ENCODE measurements at places on chromosomes 5 and 9.

DNA sequence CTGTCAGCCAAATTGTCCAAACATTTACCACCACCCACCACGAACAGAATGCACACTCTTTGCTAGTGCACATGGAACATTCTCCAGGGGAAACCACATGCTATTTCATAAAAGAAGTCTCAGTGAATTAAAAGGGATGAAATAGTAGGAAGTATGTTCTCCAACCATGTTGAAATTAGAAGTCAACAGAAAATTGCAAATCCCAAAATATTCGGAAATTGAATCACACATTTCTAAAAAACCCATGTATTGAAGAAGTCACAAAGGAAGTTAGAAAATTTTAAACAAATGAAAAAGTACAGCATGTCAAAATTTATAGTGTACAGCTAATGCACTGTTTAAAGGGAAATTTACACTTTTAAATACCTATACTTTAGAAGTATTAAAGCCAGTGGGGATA is 50.8 kb downstream of the TGFBR1 start:
- DNase-seq, result no peak

DNA sequence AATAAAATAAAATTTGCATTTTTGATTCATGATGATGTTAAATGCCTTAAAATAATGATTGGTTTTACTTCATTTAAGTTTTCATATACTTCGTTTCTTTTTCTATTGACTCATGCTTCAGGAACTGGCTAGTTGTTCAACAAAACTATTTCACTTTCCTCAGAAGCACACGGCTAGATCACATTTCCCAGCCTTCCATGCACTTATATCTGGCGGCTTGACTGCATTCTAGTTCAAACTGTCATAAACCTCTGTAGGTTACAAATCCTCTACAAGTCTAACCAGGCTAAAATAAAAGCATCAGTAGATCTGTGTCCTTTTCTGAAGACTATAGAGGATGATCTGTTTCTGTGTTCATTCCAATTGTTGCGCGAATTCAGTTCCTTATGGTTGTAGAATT is 46.3 kb upstream of the CNTLN start:
- DNase-seq, result no peak

GRCh38 chr5:129689045-129689444 is 58.8 kb upstream of the MINAR2 start:
- DNase-seq, result no peak

DNA sequence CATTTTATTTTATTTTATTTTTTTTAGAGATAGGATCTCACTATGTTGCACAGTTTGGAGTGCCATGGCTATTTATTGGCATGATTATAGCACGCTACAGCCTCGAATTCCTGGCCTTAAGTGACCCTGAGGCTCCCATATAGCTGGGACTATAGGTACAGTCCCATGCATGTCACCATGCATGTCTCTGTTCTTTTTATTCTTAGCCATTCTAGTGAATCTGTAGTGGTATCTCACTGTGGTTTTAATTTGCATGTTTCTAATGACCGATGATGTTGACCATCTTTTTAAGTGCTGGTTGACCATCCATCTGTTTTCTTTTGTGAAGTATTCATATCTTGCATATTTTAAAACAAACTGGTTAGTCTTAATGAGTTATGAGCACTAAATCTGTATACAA is 76.1 kb downstream of the SLC44A1 start:
- no peak for DNase-seq

DNA sequence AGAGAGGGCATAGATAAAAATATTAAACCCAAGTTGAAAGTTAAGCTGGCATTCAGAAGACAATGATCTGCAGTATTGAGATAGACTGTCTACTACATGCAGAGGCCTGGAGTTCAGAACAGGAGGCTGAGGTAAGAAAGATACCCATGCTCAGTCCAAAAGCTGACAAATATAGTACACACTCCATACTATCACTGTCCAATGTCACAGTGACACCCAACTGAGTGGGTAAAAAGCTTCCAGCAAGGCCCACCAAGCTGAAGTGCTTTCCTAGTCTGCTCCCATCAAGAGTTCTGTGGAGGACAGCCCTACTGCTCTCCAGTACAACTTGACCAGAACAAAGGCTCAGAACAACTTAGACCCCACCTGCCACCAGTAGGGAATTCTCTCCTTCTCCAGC is 124.9 kb downstream of the SLC12A2 start:
- no peak for DNase-seq

GRCh38 chr5:97545886-97546535 is 363.0 kb upstream of the RIOK2 start:
- DNase-seq, result no peak

DNA sequence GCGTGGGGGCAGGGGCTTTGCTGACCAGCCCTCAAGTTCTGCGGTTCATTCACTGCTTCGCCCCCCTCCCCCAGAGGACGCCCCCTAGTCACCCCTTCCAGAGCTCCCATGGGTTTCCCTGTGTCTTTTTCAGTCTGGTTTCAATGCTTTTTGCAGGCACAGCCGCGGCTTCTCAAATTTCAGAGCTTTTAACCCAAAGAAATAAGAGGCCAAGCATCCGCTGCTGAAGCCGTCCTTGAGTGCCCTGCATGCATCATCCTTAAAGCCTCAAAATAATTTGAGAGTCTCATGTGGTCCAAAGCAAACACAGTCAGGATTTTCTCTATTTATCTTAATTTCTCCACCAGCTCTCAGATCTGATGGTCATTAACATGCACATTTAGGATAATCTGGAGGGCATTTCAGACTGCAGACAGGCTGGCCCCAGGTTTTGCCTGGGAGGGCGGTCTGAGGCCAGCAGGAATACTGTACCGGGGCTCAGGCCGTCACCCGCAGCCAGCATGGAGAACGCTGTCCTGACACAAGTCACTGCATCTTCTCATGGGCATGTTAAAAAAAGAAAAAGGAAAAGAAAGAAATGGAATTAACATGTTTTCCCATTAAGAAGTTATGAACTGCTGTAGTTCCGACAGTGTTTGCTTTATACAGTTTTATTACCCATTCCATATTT is 420.8 kb upstream of the IRX4 start:
- DNase-seq, result no peak

DNA sequence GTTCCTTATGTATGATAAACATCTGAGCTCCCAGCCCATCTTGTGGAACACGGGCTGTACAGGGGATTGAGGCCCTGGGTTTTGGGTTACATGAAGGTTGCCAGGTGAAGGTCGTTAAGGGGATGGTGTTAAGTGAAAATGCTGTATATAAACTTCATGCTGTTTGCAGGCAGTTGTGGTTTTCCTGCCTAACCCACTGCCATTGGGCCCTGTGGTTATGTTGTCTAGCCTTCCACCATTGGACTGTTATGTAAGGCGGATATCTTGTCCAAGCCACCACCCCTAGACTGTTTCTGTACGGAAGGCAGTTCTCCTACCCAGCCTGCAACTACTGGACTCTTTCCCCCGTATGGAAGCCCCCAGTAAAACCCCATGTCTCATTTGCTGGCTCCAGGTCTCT is 246.1 kb downstream of the KIF4B start:
- DNase-seq, result no peak

- DNase-seq, result no peak
Observed at GRCh38 chr5:145544401-145544800, 290.7 kb downstream of the PRELID2 start.

DNA sequence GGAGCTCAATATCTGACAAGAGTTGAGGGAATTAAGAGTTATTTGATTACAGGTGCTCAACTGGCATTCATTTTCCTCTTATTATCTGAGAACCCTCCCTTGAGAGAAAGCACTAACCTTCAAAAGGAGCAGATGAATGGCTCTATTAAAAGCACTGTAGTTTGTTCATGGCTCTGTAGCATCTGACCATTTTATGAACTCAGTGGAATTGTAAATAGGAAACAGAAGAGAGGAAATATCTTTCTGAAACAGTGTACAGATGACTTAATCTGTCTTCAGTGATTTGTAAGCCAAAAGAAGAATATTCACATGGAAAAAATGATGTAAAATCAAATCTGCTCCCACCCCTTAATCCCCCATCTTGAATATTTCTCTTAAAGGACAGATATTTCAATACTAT is 810.4 kb upstream of the GRAMD2B start:
- DNase-seq, result no peak

DNA sequence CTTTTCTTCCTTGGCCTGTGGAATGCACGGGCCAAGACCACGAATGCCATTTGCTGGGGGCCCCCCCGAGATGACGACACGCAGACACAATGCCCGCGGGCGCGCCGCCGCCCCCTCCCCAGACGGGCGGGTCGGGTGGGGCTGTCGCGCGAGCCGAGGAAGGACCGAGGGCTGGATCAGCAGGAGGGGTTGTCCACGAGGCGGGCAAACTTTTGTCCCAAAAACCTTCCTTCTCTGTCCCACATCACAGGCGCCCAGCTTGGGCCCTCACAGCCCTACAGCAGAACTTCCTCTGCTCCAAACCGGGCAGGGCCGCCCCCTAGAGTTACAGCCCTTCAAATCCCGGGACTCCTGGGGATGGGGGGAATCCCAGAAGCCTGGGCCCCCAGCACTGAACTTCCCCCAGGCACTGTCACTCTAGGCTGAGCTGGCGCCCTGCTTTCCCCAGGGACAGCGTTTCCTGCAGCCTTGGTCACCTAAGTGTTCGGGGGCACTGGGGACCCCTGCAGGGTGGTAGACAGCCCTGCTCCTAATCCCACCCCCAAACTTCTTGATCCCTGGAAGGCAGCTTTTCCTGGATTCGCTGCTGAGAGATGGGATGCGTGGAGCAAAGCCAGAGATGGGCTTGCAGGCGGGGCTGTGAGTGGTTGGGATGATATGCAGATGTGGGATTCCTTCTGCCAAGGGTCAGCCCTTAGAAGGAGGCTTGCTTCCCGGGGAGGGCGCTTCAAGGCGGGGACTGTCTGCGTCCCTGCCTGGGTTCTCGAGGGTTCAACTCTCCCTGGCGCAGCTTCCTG is 980 bp downstream of the COL5A1 start:
- peak; percentile 82 for DNase-seq

DNA sequence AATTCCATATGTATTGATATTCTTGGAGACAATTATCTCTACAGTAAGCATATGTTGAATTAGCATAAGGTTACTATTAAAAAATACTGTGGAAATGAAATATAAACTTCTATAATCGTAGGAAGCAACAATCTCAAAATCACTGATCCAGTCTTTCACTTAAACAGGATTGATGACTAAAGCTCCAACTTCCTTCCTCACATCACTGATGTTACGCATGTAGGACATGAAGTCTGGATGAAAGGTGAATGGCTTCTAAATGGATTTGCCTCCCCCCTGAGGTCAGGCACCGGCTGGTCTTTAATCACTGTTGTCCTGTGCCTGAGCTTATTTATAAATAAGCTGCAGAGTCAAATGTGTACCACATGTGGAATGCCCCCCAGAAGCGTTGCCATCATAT is 157.1 kb upstream of the NFIB start:
- DNase-seq, result no peak

- no peak for DNase-seq
Observed at GRCh38 chr5:167716126-167716775, 575.2 kb upstream of the WWC1 start.

DNA sequence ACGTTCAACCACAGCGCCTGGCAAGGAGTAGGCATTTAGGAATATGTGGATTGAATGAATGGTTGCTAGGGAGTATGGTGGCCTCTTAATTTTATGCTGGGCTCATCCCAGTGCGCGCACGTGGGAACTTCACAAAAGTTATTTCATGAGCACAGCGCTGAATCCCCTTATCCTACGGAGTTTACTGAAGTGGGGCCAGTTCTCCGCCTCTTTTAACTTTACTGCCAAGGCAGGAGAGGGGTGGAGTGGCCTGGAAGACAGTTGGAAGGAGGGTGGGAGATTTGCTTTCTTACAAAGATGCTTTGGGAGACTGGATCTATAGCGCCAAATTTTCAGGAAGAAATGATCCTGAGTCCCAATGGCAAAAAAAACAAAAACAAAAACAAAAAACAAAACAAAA is 326.5 kb downstream of the SH3GL2 start:
- no peak for DNase-seq

GRCh38 chr5:140146523-140146842 is 20.7 kb downstream of the IGIP start:
- DNase-seq, result no peak

- no peak for DNase-seq
Observed at GRCh38 chr9:136868644-136869043, 2.5 kb upstream of the EDF1 start.

DNA sequence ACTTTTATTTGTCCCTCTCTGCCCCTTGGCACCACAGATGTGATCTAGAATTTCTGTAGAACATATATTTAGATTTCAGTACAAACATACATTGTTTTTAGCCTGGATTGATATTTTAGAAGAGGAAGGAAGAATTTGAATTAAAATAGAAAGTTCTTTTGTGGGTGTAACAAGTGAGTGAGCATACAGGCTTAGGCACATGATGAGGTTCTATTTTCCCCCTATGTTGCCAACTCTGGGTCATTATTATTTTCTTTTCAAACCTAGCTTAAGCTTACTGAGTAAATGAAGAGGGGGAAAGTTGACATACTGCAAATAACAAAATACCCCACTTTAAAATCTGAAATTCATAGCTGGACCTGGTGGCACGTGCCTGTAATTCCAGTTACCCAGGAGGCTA is 102.9 kb downstream of the GCNT1 start:
- DNase-seq, result no peak

DNA sequence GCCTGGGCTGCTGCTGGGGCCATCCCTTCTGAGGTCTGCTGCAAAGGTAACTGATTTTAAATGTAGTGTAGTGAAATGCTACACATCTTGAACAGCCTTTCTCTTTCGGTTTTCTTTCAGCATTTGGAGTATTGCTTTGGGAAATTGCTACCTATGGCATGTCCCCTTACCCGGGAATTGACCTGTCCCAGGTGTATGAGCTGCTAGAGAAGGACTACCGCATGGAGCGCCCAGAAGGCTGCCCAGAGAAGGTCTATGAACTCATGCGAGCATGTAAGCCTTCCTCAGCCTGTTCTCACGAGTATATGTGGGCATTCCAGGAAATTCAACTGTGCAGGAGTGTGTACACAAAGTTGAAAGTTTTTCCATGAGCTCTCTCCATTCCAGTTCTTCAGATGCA is 18.3 kb downstream of the QRFP start:
- no peak for DNase-seq

GRCh38 chr9:5696884-5697283 is 68.0 kb downstream of the RIC1 start:
- DNase-seq, result no peak

DNA sequence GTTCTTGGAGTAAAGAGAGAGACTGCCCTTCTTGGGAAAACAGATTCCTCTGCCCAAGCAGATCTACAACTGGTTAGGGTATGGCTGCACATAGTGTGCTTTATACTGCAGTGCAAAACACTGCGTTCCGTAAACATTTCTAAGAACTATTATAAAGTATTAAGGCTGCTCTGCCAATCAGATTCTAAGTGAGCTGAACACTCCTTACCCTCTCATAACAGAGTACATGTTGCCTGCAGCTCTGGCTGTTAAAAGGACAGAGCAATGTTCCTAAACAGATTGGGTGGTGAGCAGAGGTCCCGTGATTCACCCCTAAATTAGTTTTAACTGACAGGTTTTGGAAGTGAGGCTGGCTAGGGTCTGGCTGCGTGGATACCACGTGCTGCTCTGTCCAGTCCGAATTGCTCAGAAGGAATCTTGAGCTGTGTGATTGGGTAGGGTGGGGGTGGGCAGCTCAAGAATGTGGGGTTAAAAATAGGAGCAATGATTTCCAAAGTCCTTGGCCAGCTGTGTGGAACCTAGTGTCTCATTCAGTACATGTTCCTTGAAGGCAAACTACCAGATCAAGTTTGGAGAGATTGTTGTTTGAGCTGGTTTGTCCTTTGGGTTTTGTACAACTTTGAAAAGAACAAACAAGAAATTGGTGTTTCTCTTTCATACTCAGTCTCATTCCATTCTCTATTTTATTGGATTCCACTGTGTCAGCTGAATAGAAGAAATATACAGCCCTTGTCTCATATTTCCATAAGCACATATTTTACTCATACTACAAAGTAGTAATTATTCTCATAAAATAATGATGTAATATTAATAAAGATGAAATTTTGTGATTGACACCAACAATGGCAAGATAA is 497.6 kb upstream of the CD180 start:
- no peak for DNase-seq

GRCh38 chr5:73485715-73486114 is 12.5 kb upstream of the BTF3 start:
- DNase-seq, result no peak
